ENCODE measurements at places on chromosomes 1 and 21.
A peak's percentile ranks its signal among the peaks of the same experiment; 100 is the strongest.

DNA sequence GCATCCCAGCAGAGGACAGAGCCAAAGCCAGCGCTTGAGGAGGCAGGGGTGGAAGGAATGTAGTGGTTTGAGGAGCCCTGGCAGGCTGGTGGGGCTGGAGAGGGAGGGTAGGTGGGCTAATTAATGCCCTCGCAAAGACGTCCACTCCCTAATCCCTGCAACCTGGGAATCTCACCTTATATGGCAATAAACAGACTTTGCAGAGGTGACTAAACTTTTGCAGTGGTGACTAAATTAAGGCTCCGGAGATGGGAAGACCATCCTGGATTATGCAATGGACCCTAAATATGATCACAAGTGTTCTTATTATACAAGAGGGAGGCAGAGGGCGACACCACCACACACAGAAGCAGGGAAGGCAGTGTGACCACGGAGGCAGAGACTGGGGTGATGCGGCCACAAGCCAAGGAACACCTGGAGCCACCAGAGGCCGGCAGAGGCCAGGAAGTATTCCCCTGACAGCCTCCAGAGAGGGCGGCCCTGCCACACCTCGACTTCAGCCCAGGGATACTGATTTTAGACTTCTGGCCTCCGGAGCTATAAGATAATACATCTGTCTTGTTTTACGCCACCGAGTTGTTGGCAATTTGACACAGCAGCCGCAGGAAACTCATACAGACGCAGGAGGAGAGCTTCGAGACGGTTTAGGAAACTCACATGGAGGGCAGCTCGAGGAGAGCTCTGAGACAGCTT is 23.1 kb upstream of the NPPB start:
- DNase-seq = no peak

DNA sequence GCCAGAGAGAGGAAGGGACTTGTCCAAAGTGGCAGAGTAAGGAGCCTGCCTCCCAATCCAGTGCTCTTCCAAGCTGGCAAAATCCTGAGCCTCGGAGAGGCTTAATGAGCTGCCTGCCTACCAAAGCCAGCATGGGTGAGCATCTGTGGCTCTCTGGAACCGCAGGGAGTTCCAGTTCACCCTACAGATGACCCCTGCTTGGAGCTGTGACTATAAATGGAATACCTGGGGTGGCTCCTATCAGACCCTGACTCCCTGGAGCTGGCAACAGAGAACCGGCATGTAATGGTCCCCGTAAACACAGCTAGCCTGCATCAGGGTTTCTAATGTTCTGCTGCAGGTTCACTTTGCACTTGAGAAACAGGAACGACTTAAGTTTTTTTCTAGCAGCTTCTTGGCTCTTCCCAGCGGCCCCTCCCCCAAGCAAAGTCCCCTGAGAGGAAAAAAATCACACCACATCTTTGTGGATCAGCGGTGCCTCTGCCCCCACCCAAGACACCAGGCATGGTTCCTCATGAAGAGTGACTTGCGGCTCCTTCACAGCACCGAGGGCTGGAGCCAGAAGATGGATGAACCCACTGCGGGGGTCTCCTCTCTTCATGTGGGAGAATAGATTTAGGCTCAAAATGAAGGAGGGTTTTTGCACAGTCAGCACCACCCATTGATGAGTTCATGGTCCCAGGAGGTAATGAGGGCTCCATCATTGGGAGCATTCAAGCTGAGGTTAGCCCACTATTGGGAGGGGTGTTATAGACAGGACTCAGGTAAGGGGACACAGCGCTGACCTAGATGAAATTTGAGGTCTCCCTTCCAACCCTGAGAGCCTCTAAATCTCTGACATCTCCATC is 79.0 kb downstream of the SYT2 start:
- no peak for DNase-seq

DNA sequence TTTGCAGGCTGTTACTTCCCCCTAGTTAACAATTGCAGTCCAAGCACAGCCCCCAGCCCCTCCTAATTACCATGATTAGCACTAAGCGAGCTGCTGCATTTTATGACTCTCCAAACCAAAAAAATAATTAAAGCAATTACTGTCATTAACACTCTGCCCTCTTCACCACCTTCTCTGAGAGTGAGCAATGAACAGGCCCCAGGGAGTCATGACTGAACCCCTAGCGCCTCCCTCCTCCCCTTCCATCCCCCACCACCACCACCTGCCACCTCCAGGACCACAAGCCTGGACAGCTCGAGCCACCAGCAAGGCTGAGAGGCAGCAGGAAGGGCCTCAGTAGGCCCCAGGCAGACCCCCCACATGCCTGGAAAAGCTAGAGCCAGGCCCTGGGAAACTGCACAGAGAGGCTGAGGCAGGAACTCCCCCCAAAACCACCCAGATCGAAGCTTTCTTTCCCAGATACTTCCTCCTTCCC is 35.5 kb upstream of the ZC3H12A start:
- no peak for DNase-seq

DNA sequence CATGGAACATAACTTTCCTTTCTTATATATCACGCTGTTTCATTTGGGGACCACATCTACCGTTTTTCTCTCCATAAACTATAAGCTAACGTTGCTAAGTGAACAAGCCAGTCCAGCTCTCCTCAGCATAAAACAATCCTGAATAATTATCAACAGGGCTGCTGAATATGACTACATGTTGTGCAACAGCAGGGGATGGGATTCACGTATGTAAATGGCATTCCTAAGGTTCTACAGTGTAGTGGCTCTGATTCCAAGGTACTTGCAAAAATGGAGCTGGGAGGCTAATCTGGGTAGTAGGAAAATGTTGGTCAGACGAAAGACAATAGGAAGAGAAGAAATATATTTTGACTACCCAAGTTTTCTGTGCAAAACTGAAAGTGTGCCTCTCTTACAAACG is 262.8 kb downstream of the RWDD3 start:
- DNase-seq = no peak

DNA sequence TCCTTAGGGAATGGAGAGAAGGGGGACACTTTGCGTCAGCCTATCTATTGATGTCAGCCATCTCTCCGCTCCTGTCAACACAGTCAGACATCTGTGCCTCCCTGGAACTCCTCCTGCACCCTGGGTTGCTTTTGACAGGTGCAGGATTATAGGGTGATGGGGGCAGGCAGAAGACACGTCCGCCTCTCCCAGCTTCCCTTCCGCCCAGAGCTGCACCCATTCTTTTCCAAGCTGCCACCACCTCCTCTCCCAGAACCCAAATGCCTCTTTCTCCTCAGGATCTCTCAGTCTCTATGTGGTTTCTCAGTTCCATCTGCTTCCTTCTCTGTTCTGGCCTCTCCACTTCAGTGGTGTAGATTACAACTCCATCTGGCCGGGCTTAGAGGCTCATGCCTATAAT is 17.1 kb upstream of the KIF1B start:
- no peak for DNase-seq

DNA sequence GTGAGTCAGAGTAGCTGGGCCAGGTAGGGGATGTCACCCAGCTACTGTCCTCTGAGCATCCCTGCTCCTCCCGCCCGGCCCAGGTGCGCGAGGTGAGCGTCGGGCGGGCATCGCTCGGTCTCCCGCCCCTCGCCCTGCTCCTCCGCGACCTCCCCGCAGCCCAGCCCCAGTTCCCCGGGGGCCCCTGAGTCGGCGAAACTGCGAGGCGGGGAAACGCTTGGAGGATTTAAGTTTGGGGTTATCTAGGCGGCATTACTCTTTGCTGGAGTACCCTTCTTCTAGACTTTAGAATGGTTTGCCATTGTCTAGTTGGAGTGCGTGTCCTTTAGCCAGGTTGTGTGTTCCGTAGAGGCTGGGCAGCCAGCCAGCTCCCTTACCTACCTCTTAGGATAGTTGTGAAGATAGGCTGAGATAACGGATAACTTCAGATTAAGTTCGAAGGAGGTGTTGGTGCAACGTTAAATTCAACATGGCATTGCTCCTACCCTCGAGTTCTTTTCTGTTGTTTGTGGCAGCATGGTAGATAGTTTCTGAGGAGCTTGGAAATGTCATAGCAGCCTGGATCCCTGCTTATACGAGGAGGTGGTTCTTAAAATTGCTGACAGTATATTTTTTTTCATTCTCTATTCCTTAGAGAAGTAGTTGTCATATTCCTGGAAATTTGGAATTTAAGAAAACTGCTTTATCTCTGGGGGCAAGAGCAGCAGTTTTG is 697 bp downstream of the AGO3 start:
- DNase-seq = no peak

GRCh38 chr1:68116643-68117235 is 66.3 kb upstream of the DIRAS3 start:
- DNase-seq = peak; percentile 18

GRCh38 chr1:245480393-245481120 is 325.8 kb downstream of the KIF26B start:
- no peak for DNase-seq

DNA sequence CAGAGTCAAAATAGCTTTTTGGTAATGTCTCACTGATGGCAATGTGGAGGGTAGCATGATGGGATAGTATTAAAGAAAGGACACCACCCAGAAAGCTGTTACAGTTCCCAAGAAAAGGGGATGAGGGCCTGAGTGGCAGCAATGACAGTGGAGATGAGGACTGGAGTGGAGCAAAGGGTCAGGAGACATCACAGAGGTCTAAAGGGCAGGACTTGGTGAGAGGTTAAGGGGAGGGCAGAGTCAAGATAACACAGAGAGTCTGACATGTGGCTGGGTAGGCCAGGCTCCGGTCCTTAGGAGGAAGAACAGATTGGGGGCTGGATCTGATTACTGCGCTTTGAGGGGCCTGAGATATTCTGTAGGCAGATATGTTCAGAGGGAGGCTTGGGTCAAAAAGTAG is 19.3 kb downstream of the ELF3 start:
- no peak for DNase-seq
